GM19239 (cell line): ENCODE measurements at places on chromosomes 7 and 10.

DNA sequence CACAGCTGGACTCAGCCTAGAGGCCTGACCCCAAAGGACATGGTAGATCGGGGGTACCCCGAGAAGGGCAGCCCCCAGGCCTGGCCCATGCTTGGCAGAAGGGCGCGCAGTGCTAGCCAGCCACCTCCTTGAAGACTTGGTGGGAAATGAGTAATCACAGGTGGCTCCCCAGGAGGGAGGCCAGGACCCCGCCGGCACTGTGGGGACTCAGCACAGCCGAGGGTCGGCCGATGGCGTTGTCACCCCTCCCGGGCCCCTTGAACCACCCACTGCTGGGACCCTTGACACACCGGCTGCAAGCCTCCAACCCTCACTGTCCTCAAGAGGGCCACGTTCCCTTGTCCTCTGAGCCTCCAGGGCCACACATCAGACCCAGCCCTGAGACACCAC, 27.7 kb downstream of the ADGRA1 start:
- DNase-seq = no peak

GRCh38 chr10:24643679-24644209, 79.9 kb downstream of the ARHGAP21 start:
- DNase-seq = no peak

GRCh38 chr7:15652776-15653290, 33.6 kb downstream of the MEOX2 start:
- no peak for DNase-seq

DNA sequence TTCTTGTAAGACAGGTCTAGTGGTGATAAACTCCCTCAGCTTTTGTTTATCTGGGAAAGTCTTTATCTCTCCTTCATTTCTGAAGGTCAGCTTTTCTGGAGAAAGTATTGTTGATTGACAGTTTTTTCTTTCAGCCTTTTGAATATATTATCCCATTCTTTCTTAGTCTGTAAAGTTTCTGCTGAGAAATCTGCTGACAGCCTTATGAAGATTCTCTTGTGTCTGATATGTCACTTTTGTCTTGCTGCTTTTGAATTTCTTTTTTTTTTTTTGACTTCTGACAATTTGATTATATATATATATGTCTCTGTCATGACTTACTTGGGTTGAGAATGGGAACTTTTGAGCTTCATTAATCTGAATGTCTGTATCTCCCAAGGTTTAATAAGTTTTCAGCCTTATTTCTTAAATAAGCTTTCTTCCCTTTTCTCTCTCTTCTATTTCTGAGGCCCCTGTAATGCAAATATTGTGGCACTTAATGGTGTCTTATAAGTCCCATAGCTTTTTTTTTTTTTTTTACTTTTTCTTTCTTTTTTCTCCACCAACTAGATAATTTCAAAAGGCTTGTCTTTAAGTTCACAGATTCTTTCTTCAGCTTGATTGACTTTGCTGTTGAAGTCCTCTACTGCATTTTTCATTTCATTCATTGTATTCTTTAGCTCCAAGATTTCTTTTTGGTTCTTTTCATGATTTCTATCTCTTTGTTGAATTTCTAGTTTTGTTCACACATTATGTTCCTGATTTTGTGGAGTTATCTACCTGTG, 81.4 kb upstream of the IL6 start:
- DNase-seq = no peak

DNA sequence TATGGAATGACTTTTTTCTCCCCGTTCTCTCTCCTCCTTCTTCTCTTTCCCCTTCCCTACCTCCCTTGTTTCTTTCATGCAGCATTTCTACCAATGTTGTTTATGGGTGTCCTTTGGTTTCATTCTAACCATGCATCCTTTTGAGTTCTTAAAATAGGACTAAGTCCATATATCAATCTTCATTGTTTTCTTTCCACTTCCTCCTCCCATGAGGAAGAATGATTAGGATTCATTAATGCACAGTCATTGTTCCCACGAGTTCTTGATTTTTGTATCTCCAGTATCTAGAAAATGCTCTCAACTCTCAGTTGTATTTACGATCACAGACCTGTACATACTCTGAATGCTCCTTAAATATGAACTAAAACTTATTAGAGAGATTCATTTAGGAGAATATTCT, 153.3 kb downstream of the LRRC4 start:
- no peak for DNase-seq

- no peak for DNase-seq
These were observed 88.3 kb upstream of the AGK start for GRCh38 chr7:141462958-141463357.

GRCh38 chr7:44431091-44431608, 59.3 kb downstream of the NUDCD3 start:
- peak; percentile 64 for DNase-seq

DNA sequence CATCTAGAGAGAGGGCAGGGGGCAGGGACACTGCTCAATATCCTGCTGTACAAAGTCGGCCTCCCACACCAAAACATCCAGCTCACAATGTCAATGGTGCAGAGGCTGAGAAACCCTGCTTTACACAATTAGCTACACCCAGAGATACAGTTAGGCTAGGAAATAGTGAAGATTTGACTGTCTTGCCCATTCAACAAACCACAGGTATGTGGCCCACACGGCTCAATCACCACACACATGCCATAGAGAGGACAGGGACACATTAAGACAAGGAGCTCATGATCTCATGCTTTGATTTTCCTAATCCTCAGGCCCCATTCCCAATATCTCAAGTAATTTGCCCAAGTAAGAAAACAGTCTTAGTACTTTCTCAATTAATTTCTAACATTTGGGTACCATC, 110.4 kb downstream of the OSBPL3 start:
- DNase-seq = no peak

- DNase-seq = no peak
These were observed 426.4 kb downstream of the PTPRN2 start for GRCh38 chr7:158161194-158161593.

DNA sequence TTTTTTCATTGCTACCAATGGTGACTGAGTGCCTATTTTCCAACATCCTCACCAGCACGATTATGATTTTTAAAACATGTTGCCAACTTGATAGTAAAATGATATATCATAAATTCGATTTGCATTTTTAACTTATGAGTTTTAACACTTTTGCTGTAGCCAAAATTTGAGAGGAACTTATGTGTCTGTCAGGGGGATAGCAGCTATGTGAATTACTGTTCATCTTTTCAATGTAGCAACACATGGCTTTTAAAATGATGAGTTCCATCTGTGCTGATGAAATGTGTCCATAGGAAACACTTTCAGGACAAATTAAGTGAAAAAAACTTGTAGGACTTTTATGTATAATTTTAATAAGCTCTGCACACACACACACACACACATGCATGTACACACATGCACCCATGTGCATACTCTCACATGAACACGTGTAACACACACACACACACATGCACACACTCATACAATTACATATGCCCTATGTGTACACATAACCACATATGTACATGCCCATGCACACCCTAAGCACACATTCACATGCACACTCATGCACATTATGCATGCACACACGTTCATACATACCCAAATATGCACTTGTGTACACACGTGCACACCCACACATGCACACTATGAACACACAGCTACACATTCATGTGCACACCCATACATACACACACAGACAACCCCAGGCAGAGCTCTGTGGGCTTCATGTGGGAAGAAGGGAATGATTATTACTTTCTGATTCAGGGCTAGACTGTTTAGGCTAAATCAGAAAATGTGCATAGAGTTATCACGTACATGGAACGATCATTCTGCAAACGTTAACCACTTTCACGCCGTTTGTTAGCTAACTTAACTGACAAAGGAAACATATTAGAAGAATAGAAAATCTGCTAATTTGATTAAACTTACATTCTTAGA, 68.9 kb downstream of the C10orf143 start:
- DNase-seq = no peak

DNA sequence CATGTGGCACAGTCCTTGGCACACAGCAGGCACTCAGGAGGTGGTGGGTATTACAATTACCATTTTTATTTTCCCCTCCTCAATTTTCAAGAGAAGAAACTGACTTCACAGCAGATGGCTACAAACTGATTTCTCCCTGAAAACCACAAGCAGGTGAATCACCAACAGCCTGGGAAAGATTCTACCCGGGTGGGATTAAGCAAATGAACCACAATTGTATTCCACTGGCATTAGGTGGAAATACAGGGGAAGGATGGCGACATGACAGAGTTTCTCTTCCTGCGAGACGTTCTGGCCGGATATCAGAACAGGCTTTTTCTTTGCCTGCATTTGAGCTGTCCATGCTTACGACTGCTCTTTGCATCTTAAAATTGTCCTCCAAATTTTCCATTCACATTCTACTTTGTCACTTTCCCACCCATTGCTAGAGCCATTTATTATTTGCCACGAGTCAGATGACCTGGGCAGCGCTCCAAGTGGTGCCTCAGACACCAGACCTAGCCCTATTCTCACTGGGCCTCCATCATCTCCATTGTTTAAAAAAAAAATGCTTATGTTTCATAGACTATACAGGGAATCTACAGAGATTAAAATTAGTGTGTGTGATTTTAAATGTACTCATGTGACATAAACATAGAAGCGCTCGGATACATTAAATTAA, 4.6 kb downstream of the DENND11 start:
- DNase-seq = no peak

- DNase-seq = no peak
These were observed 137.7 kb downstream of the CPED1 start for GRCh38 chr7:121126201-121126600.

- DNase-seq = no peak
These were observed 29.4 kb upstream of the JAKMIP3 start for GRCh38 chr10:132036153-132036886.

DNA sequence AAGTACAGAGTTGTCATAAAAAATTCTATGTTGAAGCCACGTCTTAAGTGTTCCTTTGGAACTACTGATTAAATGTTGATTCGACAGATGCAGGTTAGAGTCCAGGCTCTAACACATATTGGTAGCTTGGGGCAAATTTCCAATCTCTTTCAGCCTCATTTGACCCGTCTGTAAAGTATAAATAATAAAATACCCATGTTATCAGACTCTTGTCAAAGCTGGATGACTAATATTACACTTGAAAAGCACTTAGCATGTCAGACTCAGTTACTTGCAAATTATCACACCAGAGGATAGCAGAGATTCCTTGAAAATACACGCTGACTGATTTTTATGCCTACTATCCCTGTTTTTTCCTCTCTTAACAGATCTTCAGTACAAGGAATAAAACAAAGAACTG, 18.1 kb upstream of the MACC1 start:
- no peak for DNase-seq
